ENCODE measurements at places on chromosomes 7 and 10. TPM values are rescaled to one million over a fixed set of nuclear protein-coding genes. Genes with fewer than 3 reads are reported as not detected.

CTAGE8 gene
- total RNA-seq: 2.1 TPM

COL28A1 gene
- not detected for total RNA-seq

LIPK gene
- not detected for total RNA-seq

ORC5 gene
- 28.3 TPM for total RNA-seq

STAG3 gene
- 22.3 TPM for total RNA-seq

UBE2D1 gene
- total RNA-seq: 14.9 TPM

BAIAP2L1 gene
- total RNA-seq: 1.9 TPM

All from activated T-helper 2 cell treated with anti-CD3 and anti-CD28 coated beads, Interferon-gamma antibody, Interleukin-2, Interleukin-4, amounts not matched to agents 10 μg/mL and 5 μg/mL and 100 μg/mL, durations not matched to agents 14 hours and 24 hours and 36 hours (primary cell).